Peyer's patch (tissue), 4 donors: ENCODE measurements at places on chromosomes 5 and 9. TPM values are rescaled to one million over a fixed set of nuclear protein-coding genes. Genes with fewer than 3 reads are reported as not detected.

GRCh38 chr5:60483050-60483449 is 216.9 kb downstream of the DEPDC1B start:
- no peaks in the 10 kb centered on the region for H3K36me3 ChIP-seq
- DNase-seq = no peak
- no peak overlapping the region for H3K4me3 ChIP-seq
- no peaks in the 10 kb centered on the region for H3K4me1 ChIP-seq

The TICAM2 gene
- total RNA-seq = 3.3 TPM

GRCh38 chr5:128799945-128800344 is 165.3 kb upstream of the SLC27A6 start:
- H3K4me3 ChIP-seq = no peak overlapping the region
- DNase-seq = no peak
- no peaks in the 10 kb centered on the region for H3K36me3 ChIP-seq
- H3K27ac ChIP-seq = no peak overlapping the region
- H3K27me3 ChIP-seq = no peaks in the 10 kb centered on the region
- H3K4me1 ChIP-seq = no peaks in the 10 kb centered on the region

- H3K4me1 ChIP-seq = no peaks in the 10 kb centered on the region
- no peak for DNase-seq
- H3K27ac ChIP-seq = no peak overlapping the region
- no peaks in the 10 kb centered on the region for H3K27me3 ChIP-seq
- no peaks in the 10 kb centered on the region for H3K36me3 ChIP-seq
- H3K4me3 ChIP-seq = no peak overlapping the region
These were observed 220.8 kb upstream of the SLC24A2 start for GRCh38 chr9:20009606-20010005.

- no peak overlapping the region for H3K4me3 ChIP-seq
- no peaks in the 10 kb centered on the region for H3K36me3 ChIP-seq
- DNase-seq = no peak
- H3K27ac ChIP-seq = no peak overlapping the region
- no peaks in the 10 kb centered on the region for H3K27me3 ChIP-seq
These were observed 67.2 kb upstream of the CCDC152 start for GRCh38 chr5:42689391-42689790.

GRCh38 chr9:126058011-126058531 is 268.6 kb upstream of the MVB12B start:
- no peak overlapping the region for H3K4me3 ChIP-seq
- no peak for DNase-seq
- no peaks in the 10 kb centered on the region for H3K27me3 ChIP-seq
- no peak overlapping the region for H3K27ac ChIP-seq

The FRRS1L gene
- total RNA-seq = 3.8 TPM

GRCh38 chr5:2038321-2039179 is 155.8 kb upstream of the IRX4 start:
- no peaks in the 10 kb centered on the region for H3K27me3 ChIP-seq
- H3K4me3 ChIP-seq = peak overlapping the region; percentile 52
- peak; percentile 21 for DNase-seq
- no peak overlapping the region for H3K27ac ChIP-seq

GRCh38 chr9:33082128-33082527 is 5.7 kb upstream of the SMU1 start:
- H3K4me1 ChIP-seq = no peaks in the 10 kb centered on the region
- no peak for DNase-seq
- no peaks in the 10 kb centered on the region for H3K27me3 ChIP-seq
- H3K36me3 ChIP-seq = no peaks in the 10 kb centered on the region

DNA sequence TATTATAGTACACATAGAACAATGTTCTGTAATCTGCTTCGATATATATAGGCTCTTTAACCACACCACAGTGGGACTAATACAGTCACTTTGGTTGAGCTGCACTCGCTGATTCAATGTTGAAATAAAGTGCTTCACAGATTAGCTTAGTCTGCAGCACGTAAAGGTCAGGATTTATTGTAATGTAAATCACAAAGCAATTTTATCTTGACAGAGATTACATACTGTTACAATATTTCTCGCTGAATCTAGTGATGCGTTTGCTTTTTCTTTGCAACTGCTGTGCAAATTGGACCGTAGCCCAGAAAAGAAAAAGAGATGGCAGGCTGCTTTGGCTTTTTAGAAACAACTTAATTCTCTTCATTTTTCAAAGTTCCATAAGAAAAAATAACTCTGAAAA is 52.9 kb downstream of the CETN3 start:
- no peaks in the 10 kb centered on the region for H3K27me3 ChIP-seq
- H3K36me3 ChIP-seq = no peaks in the 10 kb centered on the region
- H3K4me3 ChIP-seq = no peak overlapping the region
- H3K4me1 ChIP-seq = no peaks in the 10 kb centered on the region
- DNase-seq = no peak

The ITGA2 gene
- total RNA-seq = 13.6 TPM

GRCh38 chr5:35794328-35794619 is 62.4 kb upstream of the IL7R start:
- H3K36me3 ChIP-seq = no peaks in the 10 kb centered on the region
- no peak for DNase-seq
- no peaks in the 10 kb centered on the region for H3K4me1 ChIP-seq
- no peak overlapping the region for H3K4me3 ChIP-seq
- H3K27ac ChIP-seq = no peak overlapping the region
- H3K27me3 ChIP-seq = no peaks in the 10 kb centered on the region

The PITX1 gene
- 2.5 TPM for total RNA-seq

- peak overlapping the region; percentile 24 for H3K4me3 ChIP-seq
- peak; percentile 48 for DNase-seq
- H3K4me1 ChIP-seq = no peaks in the 10 kb centered on the region
- H3K36me3 ChIP-seq = no peaks in the 10 kb centered on the region
- H3K27me3 ChIP-seq = peaks cover 11% of the 10 kb centered on the region
- H3K27ac ChIP-seq = no peak overlapping the region
These were observed 628 bp downstream of the PPP2R2B start for GRCh38 chr5:146877783-146878475.

The RASEF gene
- total RNA-seq = 73.6 TPM
